ENCODE measurements at places on chromosomes 7 and 10. TPM values are rescaled to one million over a fixed set of nuclear protein-coding genes. Genes with fewer than 3 reads are reported as not detected.

LSM8 gene
- total RNA-seq: 39.5 TPM

TSPAN13 gene
- 2.8 TPM for total RNA-seq

SPDYE1 gene
- total RNA-seq: under 0.01 TPM

UTF1 gene
- not detected for total RNA-seq

ANXA8 gene
- not detected for total RNA-seq

STEAP1 gene
- total RNA-seq: 69.9 TPM

CHRM2 gene
- total RNA-seq: 7.9 TPM

CYP3A5 gene
- total RNA-seq: 12.4 TPM

PLXNA4 gene
- total RNA-seq: 1.2 TPM

TAS2R5 gene
- total RNA-seq: 1.0 TPM

SMKR1 gene
- total RNA-seq: 0.51 TPM

TRIL gene
- total RNA-seq: 0.17 TPM

PIK3CG gene
- not detected for total RNA-seq

TMEM270 gene
- not detected for total RNA-seq

AGAP9 gene
- total RNA-seq: 2.8 TPM

GNAT3 gene
- total RNA-seq: not detected

LIPF gene
- not detected for total RNA-seq

TUBB8 gene
- total RNA-seq: not detected

DNA sequence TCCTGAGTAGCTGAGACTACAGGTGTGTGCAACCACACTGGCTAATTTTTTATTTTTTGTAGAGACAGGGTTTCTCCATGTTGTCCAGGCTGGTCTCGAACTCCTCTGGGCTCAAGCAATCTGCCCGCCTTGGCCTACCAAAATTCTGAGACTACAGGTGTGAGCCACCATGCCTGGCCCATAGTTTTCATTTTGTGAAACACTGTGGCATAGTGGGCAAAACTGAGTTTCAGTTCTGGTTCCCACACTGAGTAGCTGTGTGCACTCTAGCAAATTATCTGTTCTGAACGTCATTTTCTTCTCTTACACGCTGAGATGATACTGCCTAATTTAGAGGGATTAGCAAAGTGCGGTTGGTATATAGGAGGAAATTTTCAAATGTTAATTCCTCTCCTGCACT lies 13.5 kb downstream of the ATP5MK start:
- no peak for DNase-seq

- DNase-seq: no peak
Measured at GRCh38 chr10:109926061-109926745, 2.9 kb upstream of the XPNPEP1 start.

- no peak for DNase-seq
Measured at GRCh38 chr7:45414226-45414625, 159.9 kb upstream of the ADCY1 start.

DNA sequence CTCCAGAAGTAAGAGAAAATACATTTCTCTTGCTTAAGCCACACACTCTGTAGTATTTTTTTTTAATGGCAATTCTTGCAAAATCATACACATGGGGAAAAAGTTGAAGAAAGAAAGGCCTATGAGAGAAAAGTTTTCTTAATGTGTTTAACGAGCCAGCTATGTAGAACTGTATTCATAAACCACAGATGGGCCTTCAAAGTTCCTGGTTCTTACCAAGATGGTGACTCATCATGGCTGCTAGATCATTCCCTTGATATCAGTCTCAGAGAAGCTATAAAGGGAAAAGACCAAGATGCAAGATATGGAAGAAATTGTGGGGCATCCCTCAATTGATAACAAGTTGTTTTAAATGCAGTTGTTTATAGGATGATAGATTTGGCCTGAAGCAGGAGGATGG lies 992.7 kb upstream of the MBL2 start:
- peak; percentile 22 for DNase-seq

DNA sequence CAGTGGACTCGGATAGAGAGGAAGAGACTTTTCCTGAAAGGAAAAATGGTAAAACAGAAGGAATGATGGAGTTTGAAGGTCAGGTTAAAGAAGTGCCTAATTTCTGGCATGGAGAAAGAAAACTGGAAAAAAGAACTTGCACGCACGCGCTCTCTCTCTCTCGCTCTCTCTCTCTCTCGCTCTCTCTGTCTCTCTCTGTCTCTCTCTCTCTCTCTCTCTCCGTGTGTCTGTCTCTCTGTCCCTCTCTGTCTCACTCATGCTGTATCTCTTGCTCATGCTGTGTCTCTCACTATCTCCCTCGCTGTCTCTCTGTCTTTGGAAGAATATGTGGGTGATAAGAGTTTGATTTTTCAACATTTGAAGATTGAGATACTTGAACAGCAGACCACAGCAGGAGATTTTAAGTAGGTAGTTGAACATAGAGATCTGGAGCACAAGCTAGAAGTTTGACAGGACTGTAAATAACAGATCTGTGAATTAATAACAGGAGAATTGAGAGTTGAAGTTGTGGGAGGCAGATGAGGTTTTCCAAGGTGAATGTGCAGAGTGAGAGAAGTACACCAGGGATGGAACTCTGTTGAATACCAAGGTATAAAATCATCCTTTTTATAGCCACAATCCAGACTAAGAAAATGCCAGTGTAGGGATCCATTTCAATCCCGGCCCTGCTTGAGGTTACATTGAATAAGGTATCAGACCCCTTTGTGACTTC lies 33.1 kb downstream of the ADD3 start:
- no peak for DNase-seq

DNA sequence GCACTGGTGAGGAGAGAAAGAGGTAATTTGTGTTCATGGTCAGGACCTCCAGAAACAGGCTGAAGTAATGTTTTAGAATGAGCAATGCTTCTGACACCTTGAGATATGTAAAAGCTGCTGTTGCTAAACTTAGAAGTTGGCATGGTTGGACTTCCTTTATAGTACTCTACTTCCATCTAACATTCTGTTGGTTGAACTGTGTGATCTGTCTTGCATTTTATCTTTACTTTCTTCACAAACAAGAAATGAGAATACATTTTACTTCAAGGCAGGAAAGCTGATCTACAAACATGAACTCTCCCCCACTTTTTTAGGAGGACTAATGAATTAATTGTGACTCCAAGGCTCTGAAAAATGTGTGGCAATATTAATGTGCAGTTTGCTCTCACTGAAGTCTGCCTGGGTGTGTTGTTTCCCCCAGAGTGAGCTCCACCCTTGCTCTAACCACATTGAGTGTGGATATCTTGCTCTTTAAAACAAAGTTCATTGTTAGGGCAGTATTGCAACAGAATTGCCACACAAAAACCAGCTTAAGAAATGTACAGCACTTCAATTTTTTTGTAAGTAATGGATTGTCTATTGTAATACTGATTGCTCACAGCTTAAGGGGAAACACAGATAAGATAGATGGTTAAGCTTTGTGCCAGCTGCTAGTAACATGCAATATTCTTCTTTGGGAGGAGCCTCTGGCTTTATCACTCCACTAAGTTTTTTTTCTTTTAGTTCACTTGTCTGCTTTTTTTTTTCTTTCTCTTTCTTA lies 69.0 kb downstream of the ADD3 start:
- DNase-seq: peak; percentile 98

DNA sequence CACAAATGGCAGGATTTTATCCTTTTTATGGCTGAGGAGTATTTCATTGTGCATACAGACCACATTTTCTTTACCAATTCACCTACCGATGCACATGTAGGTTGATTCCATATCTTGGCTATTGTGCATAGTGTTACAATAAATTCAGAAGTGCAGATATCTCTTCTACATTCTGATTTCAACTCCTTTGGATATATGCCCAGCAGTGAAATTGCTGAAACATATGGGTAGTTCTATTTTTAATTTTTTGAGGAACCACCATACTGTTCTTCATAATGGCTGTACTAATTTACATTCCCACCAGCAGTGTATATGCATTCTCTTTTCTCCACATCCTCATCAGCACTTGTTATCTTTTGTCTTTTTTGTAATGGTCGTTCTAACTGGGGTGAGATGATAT lies 1290.3 kb downstream of the XPNPEP1 start:
- DNase-seq: peak; percentile 7

DNA sequence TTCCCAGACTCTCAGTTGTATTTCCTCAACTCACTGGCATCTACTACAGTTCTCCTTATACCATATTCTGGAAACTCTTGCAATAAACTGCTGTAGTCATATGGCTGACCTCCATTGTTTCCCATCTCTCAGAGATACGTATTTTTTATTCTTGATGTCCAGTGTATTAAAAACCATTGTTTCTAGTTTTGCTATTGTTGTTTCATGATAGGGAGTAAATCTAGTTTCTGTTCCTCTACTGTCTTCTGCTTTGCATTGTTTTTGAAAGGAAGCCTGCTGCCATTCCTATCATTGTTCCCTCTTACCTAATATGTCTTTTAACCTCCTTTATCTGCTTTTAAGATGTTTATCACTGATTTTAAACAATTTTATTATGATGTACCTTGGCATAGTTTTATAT lies 255.0 kb downstream of the ADK start:
- DNase-seq: no peak

DNA sequence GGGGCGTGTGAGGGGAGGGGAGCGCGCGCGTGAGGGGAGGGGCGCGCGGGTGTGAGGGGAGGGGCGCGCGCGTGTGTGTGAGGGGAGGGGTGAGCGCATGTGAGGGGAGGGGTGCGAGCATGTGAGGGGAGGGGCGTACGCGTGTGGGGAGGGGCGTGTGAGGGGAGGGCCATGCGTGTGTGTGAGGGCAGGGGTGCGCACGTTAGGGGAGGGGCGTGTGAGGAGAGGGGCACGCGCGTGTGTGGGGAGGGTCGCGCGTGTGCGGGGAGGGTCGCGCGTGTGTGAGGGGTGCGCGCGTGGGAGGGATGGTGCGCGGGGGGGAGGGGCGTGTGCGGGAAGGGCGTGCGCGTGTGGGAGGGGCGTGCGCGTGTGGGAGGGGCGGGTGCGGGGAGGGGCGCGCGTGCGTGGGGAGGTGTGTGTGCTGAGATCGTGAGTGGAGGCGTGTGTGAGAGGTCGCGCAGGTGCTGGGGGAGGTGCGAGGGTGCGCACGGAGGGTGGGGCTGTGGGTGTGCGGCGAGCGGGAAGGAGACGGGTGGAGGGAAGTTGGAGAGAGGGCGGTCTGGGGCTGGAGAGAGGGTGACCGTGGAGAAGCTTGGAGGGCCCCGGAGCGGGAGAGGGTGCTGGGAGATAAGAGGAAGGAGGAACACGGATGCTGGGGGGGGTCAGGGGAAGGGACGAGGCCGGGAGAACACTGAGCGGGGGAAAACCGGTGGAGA lies 19.7 kb downstream of the MXI1 start:
- DNase-seq: peak; percentile 29

DNA sequence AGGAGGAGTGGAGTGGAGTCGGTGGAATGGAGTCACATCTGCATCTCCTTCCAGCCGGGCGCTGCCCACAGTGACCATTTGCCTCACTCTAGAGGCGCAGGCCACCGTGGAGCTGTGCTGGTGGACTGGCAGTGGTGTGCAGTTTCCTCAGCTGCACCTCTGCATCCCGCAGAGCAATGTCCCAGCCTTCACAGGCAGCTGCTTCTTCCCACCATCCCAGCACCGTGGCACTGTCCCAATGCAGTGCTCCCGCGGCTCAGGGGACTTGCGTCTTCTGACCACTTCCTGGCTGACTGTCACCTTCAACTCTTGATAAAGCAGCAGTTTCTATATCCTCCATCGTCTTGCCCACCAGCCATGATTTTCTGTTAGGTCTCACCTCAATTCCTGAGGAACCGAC lies 90.3 kb upstream of the SFMBT2 start:
- DNase-seq: no peak

- DNase-seq: no peak
Measured at GRCh38 chr10:6607182-6607581, 27.1 kb upstream of the PRKCQ start.

DNA sequence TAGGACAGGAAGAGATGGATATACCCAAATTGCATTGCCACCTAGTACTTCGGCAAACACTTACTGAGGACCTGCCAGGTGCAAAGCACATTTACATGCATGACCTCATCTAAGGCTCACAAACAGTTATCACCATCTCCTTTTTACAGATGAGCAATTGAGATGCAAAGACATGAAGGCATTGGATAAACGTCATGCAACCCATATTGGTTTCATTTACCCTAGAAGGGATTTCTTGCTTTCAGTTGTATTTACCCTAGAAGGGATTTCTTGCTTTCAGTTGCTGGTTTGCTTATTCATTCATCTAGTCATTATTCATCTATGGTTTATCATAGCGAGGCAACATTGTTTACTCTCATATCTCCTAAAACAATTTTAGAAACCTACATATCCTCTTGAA lies 52.2 kb downstream of the STEAP1B start:
- no peak for DNase-seq

- peak; percentile 83 for DNase-seq
Measured at GRCh38 chr7:120023494-120024167, 249.3 kb upstream of the KCND2 start.

GRCh38 chr7:112782498-112782897 lies 7.7 kb downstream of the TMEM168 start:
- DNase-seq: peak; percentile 6

DNA sequence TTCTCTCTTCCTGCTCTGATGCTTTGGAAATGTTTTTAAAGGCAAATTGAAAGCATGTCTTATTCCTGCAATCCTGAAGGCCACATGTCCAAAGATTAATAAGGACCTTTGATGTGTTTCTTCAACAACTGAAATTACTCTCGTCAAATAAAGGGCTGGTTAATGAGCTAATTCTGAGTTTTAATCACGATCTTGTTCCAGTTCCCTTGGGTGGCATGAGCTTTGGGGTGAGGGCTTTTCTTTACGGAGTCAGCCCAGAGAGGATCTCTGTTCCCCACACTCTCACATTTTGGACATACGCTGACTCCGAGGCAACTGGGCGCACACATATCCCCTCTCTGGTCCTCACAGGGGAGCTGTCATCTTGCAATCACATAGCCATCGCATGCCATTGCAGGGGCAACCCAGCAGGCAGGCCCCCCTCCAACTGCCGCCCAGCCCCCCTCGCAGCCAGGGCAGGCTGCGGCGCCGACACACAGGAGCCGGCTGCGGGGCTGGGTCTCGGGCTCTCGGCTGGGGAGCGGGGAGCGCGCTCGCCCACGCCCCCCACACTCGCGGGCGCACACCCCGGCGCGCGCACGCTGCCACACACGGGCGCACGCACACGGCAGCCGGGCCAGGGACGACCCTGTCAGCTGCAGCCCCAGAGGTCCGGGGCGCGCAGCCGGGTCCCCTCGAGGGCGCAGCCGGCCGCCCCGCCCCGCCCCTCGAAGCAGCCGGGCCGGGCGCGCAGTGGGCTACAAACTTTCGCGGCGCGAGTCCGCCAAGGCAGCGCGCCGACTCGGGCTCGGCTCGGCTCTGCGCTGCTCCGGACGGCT lies at the start of gene GDF10:
GDF10 (plus strand) TSS at position 587 of the 818 bp plus-strand sequence. CDS start 455 bp downstream, outside the sequence.
- no peak for DNase-seq

- DNase-seq: no peak
Measured at GRCh38 chr10:57968328-57969016, 299.2 kb downstream of the IPMK start.
